NCI-H1694 treated with DMSO at 0.1 percent for 48 hours (cell line): ENCODE measurements at places on chromosomes 7 and 10.

- DNase-seq: no peak
These were observed 1.8 kb downstream of the TSPAN13 start for GRCh38 chr7:16755397-16755796.

GRCh38 chr10:124249196-124249595, 155.8 kb upstream of the CHST15 start:
- no peak for DNase-seq

DNA sequence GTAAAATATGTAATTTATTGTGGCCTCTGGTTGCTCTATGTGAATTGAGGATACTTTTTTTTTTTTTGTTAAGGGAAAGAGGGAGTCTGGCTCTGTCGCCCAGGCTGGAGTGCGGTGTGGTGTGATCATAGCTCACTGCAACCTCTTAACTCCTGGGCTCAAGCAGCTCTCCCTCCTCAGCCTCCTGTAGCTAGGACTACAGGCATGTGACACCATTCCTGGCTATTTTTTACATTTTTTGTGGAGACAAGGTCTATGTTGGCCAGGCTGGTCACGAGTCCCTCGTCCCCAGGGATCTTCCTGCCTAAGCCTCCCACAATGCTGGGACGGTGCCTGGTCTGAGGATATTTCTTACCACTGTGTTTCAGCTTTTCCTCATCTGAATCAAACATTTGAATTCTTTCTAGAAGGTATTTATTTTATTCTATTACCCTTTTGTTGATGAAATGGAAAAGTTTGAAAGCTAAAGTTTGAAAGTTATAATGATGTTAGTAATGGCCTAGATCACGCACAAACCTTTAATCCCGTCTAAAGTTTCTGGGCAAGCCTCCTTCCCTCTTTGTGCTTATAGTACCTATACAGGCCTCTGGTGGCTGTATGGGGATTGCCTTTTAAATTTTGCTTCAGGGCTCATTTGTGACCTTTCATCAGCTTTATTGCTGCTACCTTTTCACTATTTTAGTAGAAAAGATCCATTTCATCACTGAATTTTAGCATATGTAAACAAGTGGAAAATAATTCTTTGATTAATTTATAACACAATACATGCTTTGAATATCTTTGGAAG, 2.0 kb downstream of the IFRD1 start:
- peak; percentile 8 for DNase-seq

DNA sequence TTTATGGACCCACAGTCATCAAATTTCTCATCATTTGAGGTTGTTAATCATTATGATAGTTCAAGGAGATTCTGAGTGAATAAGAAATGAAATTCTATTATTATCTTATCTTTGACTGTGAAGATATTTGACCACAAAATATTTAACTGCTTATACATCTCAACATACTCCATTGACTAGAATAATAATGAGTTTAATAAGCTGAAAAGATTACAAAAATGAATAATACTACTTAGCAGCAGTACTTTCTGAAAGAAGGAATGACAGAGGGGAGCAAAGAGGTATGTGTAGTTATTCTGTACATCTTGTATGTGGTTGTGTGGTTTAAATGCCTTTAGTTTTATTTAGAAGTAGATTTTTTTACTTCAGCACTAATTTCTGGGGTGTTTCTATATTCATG, 214.2 kb downstream of the PRKG1 start:
- no peak for DNase-seq

- DNase-seq: no peak
These were observed 49.3 kb downstream of the PTPRN2 start for GRCh38 chr7:158538156-158538946.

DNA sequence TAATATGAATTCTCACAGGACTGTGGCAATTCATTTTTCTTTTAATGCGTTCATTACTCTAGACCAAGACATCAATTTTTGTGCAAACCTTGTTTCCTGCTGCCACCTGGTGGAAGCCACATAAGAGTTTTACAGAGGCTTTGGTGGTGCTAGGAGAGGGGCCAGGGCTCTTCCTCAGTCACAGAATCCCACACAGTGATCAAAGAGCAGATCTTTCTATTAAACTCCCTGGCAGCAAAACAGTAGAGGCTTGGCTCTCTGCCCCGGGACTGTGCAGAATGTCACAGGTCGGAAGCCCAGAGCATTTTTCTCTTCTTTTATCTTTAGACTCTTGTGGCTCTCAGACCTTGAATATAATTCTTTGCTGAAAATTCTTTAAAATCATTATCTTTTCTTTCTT, 506.4 kb upstream of the C7orf33 start:
- DNase-seq: peak; percentile 83

- no peak for DNase-seq
These were observed 287.0 kb downstream of the TCF7L2 start for GRCh38 chr10:113236998-113237397.

GRCh38 chr7:34452363-34452762, 205.7 kb upstream of the NPSR1 start:
- DNase-seq: no peak

DNA sequence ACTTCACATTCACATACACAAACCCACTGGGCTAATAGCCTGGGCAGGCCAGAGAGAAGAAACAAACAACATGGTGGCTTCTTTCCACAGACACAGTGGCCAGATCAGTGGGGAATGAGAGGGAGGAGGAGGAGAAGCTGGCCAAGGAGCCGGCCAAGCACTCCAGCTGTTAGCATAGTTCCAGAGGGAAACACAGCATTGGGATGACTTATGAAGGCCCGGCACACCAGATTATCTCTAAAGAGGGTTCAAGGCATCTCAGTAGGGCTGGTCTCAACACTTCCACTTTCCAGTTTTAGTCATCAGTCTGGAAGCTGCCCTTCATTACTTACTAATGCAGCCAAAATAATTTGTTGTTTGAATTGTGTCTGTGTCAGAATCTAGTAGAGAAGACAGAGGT, 42.1 kb upstream of the GPR26 start:
- DNase-seq: no peak

GRCh38 chr10:111278266-111278665, 201.4 kb downstream of the ADRA2A start:
- DNase-seq: no peak

DNA sequence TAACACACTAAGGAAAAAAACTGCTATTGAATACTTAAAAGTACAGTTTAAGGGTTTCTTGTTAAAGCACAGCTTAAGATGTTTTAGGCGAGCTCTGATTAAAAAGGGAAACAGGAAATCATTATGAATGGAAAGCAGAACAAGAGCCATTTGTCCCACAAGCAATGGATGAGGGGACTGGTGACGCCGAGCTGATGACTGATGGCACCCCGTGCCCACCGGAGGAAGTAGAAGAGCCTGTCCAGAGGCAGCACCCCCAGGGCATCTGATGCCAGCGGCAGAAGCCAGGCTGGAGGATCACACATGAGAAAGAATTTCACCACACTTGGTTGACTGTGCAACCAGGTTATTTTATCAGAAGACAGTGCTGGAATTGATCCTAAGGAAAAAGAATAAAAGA, 15.0 kb upstream of the INSIG1 start:
- no peak for DNase-seq

GRCh38 chr10:396107-396506, 260.9 kb downstream of the ZMYND11 start:
- no peak for DNase-seq

DNA sequence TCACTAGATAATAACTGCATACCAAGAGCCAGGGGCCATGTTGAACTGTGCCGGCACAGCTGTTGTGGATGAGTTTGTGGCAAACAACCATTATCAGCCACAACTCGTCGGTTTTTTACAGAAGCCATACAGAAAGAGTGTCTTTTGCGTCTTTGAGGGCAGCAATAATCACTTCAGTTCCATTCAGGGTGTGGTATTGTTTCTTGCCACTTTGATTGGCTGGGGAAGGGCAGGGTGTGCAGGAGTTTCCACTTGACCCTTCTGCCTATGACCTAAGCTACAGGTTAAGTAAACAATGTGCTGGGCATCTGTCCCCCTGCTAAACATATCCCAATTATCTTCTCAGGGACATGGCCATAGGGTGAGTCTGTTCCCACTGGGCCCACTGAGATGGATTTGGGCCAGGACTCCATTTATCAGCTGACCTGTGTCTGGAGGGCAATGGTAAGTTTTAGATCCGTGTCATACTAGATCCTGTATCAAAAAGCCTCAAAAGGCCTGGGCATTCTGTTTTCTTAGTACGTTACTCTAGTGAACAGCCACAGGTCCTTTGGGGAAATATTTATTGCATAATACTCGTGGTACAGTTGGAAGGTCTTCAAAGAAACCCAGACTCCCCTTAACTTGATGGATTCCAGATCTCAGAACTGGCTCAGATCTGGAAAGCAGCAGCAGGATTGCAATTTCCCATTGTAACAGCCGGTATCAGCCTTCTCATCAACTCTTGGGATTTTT, 15.9 kb downstream of the ZNF3 start:
- no peak for DNase-seq

GRCh38 chr7:129368389-129368986, 65.7 kb upstream of the STRIP2 start:
- no peak for DNase-seq

- no peak for DNase-seq
These were observed 28.5 kb downstream of the CUX1 start for GRCh38 chr7:101845974-101846373.

DNA sequence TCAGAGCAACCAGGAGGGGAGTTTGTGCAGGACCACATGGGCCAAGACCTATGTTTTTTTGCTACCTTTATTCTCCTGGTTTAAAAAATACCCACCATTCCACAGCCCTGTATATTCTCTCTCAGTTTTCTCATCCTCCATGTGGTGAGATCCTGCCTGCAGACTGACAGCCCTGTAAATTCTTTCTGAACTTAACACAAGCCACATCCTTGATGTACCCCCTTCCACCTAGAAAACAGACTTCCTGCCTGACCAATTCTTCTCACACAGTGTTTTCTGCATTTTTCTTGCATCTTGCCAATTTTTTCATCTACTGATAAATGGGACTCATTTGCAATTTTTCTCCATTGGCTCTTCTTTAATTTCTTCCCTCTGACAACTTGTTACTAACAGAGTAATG, 78.4 kb downstream of the INSYN2A start:
- no peak for DNase-seq

DNA sequence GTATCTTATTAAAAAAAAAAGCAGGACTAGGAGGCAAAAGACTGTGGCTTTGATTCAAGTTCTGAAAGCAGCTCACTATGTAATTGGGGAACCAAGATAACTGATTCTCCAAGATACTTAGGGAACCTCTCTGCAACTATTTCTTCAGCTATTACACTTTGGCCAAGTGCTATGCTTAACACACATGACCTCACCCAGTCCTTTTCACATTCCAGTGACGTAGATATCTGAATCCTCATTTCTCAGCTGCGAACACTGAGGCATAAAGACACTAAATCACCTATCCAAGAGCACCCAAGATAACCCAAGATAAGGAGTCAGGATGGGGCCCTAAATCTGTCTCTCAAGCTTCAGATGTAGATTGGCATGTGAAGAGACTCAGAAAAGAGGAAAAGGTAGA, 133.6 kb downstream of the GLI3 start:
- no peak for DNase-seq

- DNase-seq: no peak
These were observed 24.4 kb upstream of the CDC14C start for GRCh38 chr7:48899932-48900331.

DNA sequence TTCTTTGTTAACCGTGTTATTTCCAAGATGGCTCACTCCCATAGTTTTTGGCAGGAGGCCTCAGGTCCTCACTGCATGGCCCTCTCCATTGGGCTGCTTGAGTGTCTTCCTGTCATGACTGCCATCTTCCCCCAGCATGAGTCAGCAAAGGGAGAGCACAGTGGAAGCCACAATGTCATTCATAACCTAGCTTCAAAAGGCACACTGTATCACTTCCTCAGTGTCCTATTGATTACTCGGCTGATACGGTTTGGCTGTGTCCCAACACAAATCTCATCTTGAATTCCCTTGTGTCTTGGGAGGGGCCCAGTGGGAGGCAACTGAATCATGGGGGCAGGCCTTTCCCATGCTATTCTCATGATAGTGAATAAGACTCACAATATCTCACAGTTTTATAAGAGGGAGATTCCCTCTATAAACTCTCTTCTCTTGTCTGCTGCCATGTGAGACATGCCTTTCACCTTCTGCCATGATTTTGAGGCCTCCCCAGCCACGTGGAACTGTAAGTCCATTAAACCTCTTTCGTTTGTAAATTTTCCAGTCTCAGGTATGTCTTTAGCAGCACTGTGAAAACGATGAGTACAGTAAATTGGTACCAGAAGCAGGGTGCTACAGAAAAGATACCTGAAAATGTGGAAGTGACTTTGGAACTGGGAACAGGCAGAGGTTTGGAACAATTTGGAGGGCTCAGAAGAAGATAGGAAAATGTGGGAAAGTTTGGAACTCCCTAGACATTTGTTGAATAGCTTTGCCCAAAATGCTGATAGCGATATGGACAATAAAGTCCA, 106.5 kb downstream of the PRLHR start:
- no peak for DNase-seq

- DNase-seq: no peak
These were observed 56.3 kb downstream of the WDFY4 start for GRCh38 chr10:48740988-48741387.

- no peak for DNase-seq
These were observed 798.3 kb downstream of the KCNMA1 start for GRCh38 chr10:76839276-76839675.

- DNase-seq: no peak
These were observed 395.5 kb downstream of the SUGCT start for GRCh38 chr7:40530292-40530691.

GRCh38 chr10:68296843-68297663, 34.8 kb upstream of the HNRNPH3 start:
- DNase-seq: no peak

DNA sequence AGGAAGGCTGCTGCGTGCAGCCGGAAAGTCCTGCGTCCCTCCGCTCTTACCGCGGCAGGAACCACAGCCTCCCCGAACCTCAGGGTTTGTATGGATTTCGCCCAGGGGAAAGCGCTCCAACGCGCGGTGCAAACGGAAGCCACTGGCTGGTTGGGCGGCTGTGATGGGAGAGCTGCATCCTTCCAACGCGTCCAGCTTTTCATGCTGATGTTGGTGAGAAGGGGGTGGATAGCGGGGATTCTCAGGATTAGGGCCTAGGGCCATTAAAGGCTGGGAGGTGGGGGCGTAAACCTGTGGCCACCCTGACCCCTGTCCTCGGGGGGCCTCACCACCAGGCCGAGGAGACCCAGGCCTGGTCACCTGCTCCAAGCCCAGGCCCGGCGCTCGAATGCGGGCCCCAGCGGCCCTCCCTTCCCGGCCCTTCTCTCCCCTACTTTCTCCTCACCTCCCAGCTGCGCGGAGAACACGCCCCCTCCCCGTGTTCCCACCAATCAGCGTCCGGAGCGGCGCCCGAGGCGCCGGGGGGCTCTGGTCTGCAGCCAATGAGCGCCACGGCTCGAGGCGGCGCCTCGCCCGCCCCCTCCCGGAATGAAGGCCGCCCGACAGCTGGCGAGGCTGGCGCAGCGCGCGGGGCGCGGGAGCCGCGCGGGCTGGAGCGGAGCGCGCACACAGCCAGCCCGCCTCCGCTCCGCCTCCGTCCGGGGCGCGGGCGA, 458 bp upstream of the NANOS1 start:
- DNase-seq: peak; percentile 19

DNA sequence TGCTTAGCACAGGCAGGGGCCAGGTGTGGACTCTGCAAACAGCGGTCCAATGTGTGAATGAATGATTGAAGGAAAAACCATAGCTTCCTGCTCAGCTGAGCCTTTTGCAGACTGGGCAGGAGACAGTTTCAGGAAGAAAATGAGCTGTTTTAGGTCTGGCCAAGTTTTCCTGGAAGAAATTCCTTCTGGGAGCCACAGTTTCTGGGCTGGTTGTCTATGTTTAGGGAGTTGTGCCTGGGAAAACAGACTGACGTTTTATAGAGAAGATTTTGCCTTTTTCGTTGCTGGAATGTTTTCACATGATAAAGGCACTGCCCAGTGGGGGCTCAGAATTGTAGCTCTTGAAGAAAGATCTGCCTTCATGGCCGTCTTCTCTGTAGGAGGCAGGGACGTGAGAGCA, 255.1 kb downstream of the CCSER2 start:
- DNase-seq: no peak
